ENCODE measurements at places on chromosomes 4 and X.

GRCh38 chr4:1566838-1567518 lies 117.1 kb downstream of the FAM53A start:
- no peak for DNase-seq

GRCh38 chr4:116361790-116362189 lies 723.6 kb downstream of the TRAM1L1 start:
- no peak for DNase-seq

DNA sequence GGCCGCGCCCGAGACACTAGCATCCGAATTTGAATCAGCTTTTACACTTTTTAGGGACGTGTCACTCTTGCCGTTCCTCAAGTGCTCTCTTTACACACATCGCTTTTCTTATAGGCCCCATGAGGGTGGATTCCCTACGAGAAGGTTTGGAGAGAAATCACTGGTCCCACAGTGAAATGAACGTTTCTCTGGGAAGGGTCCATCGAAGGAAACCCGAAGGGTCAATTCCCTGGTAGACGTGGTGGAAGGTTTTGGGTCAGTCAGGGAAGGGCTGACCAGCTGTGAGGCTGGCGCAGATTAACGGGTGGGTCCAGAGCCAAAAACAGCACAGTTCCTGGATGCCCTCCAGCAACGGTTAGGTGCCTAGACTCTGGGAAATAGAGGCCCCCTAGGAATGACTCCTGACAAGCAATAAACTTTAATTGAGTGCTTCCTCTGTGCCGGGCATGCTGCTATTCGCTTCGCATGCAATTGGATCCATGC lies 35.9 kb downstream of the ETDC start:
- no peak for DNase-seq

GRCh38 chr4:86717651-86718050 lies 123.5 kb downstream of the PTPN13 start:
- DNase-seq = no peak

DNA sequence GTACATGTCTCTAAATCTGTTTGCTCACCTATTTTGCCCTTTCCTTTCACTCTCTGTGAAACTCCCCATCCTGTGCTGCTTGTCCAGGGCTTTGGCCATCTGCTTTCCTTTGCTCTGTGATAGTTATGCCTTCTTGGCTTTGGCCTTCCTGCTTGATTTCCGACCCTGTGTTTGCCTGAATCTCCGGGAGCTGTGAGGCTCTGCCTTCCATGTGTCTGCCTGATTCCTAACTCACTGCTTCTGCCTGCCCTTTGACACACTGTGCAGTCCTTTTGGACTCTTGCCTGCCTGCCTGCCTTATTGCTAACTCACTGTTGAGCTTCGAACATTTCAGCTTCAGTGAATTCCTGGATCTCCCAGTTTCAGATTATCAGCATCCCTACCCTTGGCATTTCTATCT lies 143.1 kb downstream of the C4orf33 start:
- DNase-seq = no peak

DNA sequence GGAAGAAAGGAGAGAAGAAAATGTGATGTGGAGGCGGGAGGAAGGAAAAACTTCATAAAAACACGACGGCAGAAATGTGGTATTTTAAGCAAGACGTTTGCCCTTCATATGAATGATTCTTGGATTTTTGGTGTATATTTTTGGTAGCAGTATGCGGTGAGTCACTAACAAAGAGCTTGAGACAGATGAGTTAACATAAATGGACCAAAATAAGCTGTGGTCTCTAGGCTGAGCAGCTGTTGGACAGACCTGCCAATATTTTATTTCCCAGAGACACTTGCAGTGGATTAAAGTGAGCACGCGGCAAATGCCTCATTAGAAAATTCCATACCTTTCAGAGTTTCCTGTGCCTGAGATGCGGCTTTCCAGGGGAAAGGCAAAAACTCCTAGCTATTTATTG lies 43.1 kb upstream of the RPS6KA3 start:
- DNase-seq = no peak

- no peak for DNase-seq
These were observed 65.7 kb downstream of the LINC00632 start for GRCh38 chrX:140775211-140775610.

DNA sequence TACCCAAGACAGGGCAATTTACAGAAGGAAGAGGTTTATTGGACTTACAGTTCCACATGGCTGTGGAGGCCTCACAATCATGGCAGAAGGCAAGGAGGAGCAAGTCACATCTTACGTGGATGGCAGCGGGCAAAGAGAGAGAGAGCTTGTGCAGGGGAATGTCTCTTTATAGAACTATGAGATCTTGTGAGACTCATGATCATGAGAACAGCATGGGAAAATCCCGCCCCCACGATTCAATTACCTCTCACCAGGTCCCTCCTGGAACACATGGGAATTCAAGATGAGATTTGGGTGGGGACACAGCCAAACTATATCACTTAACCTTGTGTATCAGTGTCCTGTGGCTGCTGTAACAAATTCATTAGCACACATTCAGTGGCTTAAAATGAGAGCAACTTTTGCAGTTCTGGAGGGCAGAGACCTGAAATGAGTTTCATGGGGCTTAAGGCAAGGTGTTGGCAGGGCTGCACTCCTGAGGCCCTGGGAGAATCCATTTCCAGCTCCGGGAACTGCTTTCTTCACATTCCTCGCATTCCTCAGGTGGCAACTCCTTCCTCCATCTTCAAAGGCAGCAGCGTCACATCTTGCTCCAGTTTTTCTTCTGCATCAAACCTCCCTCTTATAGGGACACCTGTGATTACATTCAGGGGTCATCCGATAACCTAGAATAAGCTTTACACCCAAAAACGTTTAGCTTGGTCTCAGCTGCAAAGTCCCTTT lies 22.3 kb upstream of the NSG1 start:
- DNase-seq = no peak

DNA sequence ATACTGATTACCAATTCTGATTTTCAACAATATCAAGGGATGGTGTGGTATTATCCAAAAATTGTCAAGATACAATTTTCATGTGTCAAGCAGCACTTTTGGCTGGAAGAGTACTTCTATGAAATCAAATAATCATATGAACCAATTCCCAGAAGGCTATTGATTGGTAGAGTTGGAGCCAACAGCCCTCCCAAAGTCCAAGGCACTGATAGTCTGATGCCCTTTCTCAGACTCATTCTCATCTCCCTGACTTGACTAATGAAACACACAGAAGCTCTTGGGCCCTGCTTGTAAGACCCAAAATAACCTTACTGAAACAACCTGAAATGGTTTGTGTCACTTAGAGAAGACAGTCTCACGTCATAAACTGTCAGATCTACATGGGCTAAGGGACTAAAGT lies 48.9 kb downstream of the ATP11C start:
- no peak for DNase-seq

- no peak for DNase-seq
These were observed at the start of gene FOXP3 for GRCh38 chrX:49264460-49264859. TSS of gene FOXP3 (minus strand) at chrX:49264710. CDS start at chrX:49258505, 6,205 bp downstream.

DNA sequence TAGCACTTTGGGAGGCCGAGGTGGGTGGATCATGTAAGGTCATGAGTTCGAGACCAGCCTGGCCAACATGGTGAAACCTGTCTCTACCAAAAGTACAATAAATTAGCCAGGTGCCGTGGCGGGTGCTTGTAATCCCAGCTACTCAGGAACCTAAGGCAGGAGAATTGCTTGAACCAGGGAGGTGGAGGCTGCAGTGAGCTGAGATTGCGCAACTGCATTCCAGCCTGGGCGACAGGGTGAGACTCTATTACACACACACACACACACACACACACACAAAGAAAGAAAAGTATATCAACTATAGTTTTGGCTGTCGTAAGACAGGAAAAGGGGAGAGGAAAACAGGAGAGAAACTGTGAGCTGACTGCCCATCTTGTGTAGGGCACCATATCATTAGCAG lies 171.7 kb downstream of the ADAMTS3 start:
- no peak for DNase-seq

GRCh38 chrX:66232296-66232695 lies 68.2 kb downstream of the HEPH start:
- DNase-seq = no peak

GRCh38 chr4:106704253-106704870 lies 331.8 kb downstream of the DKK2 start:
- DNase-seq = no peak

DNA sequence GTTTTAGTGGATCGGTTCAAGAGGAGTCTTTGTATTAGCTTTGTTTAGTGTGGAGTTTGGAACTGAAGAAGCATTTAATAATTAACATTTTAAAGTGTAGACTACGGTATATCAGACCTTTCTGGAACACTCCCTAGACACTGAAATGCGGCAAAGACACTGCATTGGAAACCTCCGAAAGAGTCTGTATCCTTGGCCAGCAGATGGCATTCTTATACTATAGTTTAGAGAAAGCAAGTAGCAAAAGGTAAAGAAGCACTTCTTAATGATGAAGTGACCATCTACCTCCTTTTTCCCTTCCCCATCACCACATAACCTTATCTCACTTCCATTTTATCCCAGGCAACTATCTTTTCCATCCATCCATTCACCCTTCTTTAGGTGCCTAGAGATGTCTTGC lies 7.6 kb downstream of the FABP2 start:
- DNase-seq = no peak

GRCh38 chr4:120508036-120508435 lies 414.5 kb downstream of the PRDM5 start:
- DNase-seq = no peak

DNA sequence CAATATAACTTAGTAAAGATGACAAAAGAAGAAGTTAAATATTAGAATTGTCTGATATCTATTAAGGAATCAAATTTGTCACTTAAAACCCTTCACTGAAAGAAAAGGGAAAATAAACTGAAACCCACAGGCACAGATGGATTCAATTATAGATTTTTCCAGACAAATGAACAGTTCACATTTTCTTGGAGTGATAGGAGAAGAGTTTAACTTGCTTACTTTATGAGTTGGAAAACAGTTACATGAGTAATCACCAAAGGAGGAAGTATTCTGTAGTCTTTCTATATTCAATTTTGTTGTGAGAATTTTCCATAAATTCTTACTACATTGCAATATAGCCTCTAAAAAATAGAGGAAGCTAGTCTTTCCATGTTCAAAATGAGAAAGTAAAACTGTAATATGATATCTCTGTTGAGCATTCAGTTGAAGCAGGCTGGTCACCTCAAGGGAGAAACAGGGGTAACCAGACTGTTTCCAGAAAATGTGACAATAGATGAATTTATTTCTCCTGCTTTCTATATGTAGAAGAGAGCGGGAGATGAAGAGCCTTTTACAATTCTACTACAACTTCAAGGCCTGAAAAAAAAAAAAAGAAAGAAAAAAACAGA lies 330.3 kb upstream of the EPHA5 start:
- no peak for DNase-seq

GRCh38 chr4:40202474-40202873 lies 5.6 kb downstream of the RHOH start:
- DNase-seq = no peak

DNA sequence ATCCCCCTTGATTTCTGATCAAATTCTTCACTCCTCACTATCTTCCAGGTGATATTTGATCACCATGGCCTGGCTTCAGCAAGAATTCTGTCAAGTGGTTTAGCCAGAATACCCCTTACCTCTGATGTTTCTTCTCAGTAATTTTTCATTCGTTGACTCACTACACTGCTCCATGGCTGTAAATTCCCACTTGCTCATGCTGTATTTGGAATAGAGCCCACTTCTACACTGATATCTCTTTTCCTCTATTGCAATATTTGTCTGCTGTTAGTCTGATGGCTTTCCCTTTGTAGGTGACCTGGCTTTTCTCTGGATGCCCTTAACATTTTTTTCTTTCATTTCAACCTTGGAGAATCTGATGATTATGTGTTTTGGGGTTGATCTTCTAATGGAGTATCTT lies 73.9 kb upstream of the DIPK2B start:
- no peak for DNase-seq

- DNase-seq = no peak
These were observed 96.7 kb upstream of the FTHL17 start for GRCh38 chrX:31168551-31168950.

DNA sequence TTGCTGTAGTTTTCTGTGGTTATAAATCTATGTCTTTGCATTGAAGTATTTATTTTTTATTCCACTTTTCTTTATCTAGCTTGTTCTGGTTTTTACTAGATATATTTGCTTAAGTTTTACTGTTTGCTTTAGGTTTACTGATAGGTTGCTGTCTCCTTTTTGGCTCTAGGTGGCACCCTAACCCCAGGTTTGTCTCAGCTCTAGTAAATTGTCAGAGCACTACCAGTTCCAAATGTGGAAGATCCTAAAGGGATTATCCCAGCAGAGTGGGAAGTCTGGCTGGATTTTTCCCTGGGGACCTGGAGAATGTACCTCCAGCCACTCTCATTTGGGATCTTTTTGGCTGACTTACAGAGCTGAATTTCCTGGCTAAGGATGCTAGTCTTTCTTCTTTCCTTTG lies 106.1 kb downstream of the PBDC1 start:
- DNase-seq = no peak

DNA sequence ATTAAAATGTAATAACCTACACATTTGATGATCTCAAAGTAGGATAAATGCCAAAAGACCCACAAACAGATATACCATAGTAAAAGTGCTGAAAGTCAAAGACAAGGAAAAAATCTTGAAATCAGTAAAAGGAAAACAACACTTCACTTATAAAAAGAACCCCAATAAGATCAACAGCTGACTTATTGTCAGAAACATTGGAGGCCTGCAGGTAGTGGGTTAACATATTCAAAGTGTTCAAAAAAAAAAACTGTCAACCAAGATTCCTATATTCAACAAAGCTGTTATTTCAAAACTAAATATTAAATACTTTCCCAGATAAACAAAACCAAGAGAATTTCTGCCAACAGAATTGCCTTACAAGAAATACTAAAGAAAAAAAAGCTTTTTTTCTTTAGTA lies 347.1 kb downstream of the GUCY2F start:
- no peak for DNase-seq

GRCh38 chrX:65017451-65017850 lies 41.2 kb upstream of the ZC4H2 start:
- no peak for DNase-seq

DNA sequence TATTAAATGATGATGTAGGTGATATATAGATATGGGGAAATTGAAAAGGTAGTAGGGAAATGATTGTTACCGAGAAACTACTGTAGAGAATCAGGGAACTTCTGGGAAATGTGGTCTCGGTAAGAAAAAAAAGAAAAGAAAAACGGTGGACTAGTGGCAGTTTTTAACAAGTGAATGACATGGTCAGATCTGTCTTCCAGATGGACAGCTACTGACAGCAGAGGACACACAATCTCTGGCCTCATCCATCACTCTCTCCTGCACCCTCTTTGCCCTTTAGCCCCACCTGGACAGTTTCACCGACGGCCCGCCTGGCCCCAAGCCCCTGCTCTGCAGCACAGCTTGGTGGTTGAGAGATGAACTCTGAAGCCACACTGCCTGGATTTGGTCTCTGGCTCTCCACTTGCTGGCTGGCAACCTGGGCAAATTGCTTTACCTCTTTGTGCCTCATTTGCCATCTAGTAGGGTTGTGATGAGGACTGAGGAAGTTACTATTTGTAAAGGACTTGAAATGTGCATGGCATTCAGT lies 23.4 kb downstream of the RBM47 start:
- no peak for DNase-seq

DNA sequence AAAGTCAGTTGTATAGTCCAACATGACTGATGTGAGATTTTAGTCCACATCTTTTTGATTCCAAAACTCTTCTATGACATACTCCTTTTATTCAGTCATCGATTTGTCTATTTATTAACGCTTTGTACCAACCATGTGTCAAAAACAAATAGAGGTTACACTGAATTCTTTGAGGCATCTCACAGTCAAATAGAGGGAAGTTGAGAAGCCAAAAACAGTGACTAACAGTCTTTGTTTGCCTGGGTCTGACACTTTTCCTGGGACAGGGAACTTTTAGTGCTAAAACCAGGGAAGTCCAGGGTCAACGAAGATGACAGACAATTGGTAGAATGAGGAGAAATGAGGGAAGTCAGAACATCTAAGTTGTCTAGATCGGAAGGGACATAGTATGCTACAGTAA lies 169.9 kb upstream of the HS3ST1 start:
- no peak for DNase-seq

- peak; percentile 29 for DNase-seq
These were observed 2.4 kb downstream of the OTUD4 start for GRCh38 chr4:145177906-145178538.

Measured in SIG-M5 (cell line).